ENCODE measurements at places on chromosomes 16 and 17.

DNA sequence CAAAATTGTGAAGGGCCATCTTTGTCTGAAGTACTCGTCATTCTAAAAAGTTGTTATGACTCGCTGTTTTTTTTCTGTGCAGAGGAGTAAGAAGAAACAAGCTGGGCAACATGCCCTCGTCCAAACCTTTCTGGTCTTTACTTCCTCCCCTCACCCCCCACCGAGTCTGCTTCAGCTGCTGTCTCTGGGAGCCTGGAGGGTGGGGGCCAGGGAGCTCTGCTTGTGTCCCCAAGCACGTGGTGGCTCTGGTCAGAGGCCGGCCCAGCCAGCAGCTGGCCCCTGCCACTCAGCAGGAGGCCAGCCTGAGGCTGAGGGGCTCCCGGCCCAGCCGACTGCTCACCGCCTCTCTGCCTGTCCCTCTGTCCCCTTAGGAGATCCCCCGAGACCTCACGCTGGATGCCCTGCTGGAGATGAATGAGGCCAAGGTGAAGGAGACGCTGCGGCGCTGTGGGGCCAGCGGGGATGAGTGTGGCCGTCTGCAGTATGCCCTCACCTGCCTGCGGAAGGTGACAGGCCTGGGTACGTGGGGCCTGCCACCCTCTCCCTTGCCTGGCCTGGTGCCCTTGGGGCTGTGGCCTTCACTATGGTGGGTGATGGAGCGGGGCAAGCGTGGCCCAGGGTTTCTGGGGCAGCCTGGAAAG lies 53.7 kb upstream of the LGALS9 start:
- no peak for DNase-seq

DNA sequence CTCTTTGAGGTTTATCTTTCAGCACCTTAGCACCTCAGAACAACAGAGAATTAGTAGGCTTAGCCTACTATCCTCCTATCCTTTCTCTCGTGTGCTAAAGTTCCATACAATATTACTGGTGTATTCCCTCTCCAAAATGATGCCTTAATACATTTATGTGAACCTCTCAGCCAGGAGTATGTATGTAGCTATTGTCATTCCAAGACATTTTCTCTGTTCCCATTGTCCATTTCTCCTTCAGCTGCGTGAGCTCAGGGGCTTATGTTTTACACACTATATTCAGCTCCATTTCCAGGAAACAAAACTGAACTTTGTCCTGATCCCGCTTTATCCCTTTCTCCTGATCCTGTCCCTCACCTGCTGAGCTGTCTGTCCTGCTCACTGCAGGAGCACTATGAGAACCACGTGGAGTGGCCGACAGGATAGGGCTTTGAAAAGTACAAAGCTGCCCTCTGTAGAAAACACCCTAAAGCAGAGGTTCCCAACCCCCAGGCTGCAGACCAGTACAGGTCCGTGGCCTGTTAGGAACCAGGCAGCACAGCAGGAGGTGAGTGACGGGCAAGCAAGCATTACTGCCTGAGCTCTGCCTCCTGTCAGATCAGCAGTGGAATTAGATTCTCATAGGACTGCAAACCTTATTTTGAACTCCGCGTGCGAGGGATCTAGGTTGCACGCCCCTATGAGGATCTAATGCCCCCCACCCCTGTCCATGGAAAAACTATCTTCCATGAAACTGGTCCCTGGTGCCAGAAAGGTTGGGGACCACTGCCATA lies 55.7 kb downstream of the CENPV start:
- no peak for DNase-seq

GRCh38 chr17:65173284-65173793 lies 36.2 kb downstream of the RGS9 start:
- DNase-seq, result peak; percentile 73

DNA sequence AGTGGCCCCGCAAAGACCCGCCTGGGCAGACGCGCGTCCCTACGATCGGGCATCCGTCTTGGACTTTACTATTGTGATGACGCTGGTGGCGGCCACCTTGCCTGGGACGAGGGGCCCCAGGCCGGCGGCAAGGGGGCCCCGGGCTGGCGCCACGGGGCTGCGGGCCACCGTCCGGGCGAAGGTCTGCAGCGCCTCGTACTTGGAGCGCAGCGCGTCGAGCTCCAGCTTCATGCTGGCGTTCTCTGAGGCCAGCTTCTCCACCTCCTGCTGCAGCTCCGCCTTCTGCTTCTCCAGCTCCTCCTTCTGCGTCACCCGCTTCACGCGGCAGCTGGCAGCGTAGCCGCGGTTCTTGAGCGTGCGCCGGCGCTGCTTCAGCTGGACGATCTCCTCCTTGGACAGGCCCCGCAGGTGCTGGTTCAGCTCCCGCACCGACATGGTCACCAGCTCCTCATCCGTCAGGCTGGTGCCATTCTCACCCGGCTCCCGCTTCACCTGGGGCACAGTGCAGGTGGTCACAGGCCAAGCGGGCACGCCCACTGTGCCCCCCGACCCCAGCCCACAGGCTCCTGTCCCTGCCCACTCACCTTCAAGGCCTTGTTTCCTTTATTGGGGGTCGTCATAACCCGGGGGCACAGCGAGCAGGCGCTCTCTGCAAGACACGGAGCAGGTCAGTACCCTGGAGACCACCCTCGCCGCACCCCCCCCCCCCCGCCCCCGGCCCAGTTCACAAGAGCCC lies 4.8 kb upstream of the SIRT7 start:
- no peak for DNase-seq

DNA sequence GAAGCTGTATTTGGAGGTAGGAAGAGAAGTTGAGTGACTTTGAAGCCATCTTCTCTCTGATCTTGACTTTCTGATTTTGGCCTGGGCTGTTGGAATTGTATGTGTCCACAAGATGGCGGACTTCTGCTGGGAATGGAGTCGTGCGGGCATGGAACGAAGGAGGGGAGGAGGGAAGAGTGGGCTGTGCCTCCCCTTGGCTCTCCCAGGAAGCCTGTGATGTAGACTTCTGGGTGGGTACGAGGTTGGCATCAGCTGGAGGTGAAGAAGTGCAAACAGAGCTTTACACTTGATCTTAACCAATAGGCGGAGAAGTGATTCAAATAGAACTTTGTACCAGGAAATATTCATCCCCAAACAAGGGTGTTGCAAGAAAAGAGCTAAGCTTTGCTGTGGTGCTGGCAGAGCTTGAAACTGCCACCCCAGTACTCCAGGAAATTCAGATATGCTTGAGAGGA lies 7.4 kb upstream of the TMEM220 start:
- DNase-seq, result peak; percentile 1

- DNase-seq, result peak; percentile 77
Measured at GRCh38 chr17:29005936-29006511, at the start of gene SEZ6. SEZ6 (minus strand) TSS chr17:29006033; CDS start chr17:29005869, 164 bp downstream.

GRCh38 chr17:30389756-30390300 lies 11.1 kb downstream of the CPD start:
- no peak for DNase-seq

GRCh38 chr16:49012961-49013726 lies 268.5 kb downstream of the CBLN1 start:
- no peak for DNase-seq

DNA sequence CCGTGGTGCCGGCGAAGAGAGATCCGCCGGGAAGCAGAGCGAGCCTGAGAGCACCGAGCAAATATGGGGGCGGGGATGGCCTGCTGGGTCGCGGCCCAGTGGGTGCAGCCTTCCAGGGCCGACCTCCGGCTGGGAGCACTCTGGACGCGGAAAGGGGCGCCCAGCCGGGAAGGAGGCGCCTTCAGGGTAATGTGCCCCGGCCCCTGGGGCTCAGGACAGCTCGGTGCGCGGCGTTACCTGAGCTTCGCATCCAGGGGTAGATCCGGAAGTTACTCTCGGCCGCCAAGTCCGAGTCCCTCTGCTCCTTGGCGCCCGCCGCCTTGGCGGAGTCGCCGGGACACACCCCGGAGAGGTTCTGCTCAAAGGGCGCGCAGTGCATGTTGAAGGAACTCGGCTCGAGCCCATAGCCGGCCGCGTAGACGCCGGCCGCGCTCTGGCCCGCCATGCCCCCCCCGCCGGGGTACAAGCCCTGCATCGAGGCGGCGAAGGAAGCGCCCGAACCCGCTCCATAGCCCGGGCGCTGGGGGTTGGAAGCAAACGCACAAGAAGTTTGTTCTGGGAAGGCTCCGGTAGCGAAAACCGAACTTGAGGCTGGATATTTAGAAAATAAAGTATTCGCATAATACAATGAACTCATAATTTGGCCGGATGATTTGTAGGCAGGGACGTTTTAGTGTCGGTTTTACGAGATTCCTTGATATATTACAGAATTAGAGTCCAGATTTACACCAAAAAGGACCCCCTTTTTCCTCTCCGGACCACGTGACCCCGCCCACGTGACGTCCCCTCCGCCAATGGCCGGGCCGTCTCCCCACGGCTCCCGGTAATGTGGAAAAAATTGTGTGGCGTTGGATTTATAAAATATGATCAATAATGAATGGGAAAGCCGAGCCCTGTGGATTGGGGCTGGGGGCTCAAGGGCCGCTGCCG lies at the start of gene HOXB7:
Gene HOXB7 (minus strand): TSS at position 736 of the 930 bp plus-strand sequence. CDS start 99 bp downstream, at position 637.
- peak; percentile 59 for DNase-seq

- peak; percentile 51 for DNase-seq
Measured at GRCh38 chr16:48366165-48367093, 18.8 kb downstream of the SIAH1 start.

DNA sequence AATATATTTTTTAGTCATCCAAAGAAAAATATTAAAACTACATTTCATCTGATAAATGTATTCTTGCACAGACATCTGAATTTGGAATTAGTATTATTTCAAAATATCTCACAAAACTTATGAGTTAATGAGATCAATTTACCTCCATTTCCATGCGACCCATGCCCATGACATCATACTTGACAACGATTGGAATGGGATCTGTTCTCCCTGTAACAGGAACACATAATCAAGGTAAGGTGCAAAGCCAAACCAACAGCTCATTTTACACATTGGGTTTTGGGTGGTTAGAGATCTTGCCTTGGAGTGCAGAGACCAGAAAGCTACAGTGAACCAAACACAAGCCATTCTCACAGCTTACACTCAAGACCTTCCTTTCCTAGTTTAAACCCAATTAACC lies 46.9 kb upstream of the ITGA2B start:
- no peak for DNase-seq

DNA sequence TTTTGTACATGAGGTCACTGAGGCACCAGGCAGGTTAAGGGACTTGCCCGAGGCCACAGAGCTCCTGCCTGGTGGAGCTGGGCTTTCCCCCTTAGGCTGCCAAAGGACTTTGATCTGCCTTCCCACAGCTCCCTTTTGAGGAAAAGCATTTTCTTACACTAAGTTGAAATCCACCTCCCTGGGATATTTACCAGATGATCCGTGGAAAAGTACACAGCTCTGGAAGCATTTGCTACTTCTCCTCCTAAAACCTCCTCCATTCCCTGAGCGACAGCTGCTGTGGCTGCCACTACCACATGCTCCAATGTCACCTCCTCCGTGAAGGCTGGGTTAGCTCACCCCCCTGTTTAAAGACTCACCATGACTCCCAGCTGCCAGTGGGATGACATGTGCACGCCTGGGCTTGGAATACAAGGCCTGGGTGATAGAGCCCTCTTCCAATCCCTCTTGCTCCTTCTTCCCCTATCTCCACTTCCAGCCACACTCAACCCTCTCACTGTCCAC lies 1.2 kb upstream of the MPRIP start:
- DNase-seq, result no peak

GRCh38 chr17:21283482-21284318 lies 811 bp upstream of the MAP2K3 start:
- no peak for DNase-seq

DNA sequence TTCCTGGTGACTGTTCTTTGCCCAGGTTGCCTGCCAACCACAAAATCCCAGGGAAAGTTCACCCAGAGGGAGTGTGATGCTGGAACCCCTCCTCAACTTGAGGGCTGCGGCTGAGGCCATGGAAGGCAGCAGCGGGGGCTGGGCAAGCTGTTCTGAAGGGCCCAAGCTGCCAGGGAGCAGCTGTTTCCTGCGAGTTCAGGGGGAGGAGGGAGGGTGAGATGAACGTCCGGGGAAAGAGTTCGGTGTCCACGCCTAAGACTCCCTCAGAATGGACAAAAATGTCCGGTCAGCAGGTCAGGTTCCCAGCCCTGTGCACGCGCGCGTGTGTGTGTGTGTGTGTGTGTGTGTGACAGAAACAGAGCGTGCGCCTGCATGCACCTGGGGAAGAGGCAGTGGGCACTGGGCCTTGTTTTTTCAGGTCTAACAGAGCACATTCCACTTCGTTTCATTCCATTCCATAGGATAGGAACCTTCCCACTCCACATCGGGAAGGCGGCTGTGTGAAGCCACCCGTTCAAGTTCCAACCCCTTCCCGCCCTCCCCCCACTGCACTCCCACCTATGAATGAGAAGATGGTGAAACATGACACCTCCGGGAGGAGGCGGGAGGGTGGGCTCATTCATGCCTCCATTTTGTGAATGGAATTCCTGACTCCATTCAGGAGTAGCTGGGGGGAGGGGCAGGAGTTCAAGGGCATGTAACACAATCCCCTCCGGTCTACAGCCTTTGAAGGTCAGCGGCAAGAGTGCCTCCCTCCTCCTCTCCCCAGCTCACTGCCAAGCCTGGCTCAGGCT lies 15.7 kb downstream of the ETV4 start:
- DNase-seq, result peak; percentile 78

GRCh38 chr17:72466606-72467005 lies 345.8 kb downstream of the SOX9 start:
- no peak for DNase-seq

- no peak for DNase-seq
Measured at GRCh38 chr16:5979905-5980550, 882.4 kb upstream of the EEF2KMT start.

- no peak for DNase-seq
Measured at GRCh38 chr17:66400698-66401097, 98.3 kb downstream of the PRKCA start.

DNA sequence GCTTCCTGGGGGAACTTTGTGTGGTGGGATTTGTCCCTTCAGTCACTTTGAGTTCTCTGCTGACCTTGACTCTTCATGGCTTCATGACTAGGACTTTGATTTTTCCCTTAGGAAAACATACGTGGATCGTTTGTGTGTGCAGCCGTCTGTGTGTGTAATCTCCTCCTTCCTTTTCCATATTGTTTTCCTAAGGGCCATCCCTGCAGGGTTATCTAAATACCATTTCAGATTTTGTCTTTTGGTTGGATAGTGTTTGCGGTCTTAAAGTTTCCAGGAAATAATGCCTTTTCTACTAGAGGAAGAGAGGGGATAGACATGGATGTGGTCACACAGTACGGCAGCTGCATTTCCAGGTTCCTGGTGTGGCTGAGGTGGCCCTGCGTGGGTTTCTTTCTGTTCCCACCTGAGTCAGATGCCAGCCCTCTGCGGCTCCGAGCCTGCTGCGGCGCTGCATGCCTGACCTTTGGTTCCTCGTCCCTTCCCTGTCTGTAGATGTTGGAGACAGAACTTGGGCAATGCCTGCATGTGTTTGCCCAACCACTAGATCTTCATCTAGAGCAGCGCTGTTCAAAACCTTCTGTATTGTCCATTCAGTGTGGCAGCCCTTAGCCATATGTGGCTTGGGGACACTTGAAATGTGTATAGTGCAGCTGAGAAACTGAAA lies 72.0 kb upstream of the LGALS9 start:
- DNase-seq, result no peak
